ENCODE measurements at places on chromosomes 5 and 9.

DNA sequence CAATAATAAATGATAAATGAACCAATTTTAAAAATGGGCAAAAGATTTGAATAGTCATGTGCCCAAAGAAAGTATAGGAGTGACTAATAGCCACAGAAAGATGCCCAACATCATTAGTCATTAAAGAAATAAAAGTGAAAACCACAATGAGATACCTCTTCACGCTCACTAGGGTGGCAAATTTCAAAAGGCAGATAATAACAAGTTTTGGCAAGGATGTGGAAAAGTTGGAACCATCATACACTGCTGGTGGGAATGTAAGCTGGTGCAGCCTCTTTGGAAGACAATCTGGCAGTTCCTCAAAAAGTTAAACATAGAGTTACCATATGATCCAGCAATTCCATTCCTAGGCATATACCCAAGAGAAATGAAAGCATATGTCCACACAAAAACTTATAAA, 1819.8 kb downstream of the MAT2B start:
- DNase-seq, result no peak

GRCh38 chr5:134438721-134439123, 27.0 kb upstream of the CDKN2AIPNL start:
- no peak for DNase-seq

DNA sequence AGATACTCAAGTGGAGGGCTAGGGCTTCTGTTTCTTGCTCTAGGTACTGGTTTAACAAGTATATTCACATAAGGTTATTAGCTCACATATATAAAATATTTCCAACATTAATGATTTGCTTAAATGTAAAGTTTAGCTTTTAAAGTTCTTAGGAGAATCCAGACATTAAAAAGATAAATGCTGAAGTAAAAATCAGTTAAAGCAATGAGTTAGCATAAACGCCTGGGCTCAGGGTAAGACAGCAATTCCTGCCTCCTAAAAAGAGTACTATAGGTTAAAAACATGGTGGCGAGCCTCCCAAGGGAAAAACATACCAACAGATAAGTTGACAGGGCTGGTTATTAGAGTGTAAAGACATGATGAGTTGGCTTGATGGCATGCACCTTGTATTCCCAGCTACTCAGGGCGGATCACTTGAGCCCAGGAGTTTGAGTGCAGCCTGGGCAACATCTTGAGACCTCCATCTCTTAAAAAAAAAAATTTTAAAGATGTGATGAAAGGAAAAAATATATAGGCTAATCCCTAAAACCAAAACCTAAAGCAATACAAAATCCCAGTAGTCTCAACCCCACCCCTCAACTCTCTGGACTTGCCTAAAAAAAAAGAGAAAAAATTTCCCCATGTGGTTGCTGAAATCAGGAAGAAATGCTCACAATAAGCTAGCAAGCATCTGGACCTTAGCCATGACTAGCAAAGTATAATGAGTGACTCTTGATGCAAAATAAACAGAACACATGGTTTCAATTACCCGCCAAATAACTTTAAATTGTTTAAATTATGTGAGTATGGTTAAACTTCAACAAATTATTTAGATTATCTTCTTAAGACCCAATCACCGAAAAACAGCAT, 3.6 kb downstream of the GOLPH3 start:
- DNase-seq, result no peak

GRCh38 chr9:29393064-29393463, 1819.8 kb upstream of the C9orf72 start:
- DNase-seq, result no peak

DNA sequence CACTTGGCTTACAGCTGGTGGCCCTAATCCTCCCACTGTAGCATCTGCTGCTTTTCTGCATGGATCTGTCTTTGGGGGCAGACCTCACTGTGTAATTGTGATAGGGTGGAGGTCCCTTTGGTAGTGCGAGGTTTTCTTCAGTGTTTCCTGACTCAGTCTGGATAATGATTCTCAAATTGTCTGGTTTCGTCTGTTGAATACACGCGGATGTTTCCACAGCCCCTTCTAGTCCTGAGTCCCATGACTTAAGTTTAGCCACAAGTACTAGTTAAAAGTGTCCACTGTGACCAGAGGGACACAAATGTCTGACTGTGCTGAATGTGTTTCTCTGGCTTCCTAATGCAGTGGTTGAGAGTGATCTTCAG, 70.5 kb downstream of the LMNB1 start:
- no peak for DNase-seq

DNA sequence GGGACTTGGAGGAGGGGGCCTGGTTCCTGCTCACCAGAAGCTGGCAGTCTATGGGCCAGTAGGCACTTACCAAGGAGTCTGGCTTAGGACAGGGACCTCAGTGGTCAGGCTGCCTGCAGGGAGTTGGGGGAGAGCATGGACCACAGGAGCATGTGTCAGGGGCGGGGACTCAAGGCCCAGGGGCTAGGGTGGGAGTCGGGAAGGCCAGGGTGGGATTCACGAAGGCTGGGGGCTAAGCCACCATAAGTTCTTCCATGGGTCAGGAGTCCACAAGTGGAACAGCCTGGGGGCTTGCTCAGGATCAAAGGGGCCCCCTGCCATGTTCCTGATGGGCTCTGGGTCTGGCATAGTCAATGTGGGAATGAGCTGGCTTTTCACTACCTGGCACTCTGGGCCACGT, 11.5 kb upstream of the SLC25A48 start:
- no peak for DNase-seq

DNA sequence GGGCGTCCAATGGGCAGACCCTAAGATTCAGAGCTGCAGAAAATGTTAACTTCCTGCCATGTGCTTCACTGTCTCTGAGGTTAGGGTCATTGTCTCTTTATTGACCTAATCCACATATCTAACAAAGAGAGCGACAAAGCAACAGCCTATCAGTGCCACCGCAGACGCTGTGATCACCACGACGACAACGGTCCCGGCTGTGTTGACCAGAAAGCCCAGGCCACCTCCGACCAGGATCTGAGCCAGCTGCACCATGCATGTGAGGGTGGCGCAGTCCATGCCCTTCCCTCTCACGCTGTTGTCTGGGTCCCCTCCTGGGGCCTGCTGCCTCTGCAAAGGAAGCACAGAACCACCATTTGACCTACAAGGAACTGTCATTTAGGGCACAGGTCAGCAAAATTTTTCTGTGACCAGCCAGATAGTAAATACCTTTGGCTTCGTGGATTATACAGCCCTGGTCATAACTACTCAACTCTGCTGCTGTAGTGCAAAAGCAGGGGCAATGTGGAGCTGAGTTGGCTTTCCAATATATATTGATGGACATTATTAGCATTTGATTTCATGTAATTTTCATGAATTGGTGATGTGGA, 8.5 kb downstream of the RXFP3 start:
- DNase-seq, result no peak

DNA sequence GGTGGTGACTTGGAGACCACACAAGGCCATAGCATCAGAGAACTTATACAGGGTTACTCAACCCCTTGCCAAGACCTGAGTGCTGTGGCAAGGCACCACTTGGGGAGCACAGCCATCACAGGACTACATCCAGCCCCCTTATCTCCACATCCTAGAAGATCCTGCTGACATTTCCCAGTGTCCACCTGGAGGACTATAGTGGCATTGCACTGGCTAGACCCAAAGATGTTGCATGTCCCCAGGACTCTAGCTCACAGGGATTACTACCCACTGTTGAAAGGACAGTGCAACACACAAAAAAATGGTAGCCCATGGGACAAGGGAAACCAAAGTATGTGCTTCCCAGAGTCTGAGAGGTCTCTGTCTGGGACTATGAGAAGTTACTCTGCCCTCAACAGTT, 411.1 kb upstream of the NUDT12 start:
- DNase-seq, result no peak

DNA sequence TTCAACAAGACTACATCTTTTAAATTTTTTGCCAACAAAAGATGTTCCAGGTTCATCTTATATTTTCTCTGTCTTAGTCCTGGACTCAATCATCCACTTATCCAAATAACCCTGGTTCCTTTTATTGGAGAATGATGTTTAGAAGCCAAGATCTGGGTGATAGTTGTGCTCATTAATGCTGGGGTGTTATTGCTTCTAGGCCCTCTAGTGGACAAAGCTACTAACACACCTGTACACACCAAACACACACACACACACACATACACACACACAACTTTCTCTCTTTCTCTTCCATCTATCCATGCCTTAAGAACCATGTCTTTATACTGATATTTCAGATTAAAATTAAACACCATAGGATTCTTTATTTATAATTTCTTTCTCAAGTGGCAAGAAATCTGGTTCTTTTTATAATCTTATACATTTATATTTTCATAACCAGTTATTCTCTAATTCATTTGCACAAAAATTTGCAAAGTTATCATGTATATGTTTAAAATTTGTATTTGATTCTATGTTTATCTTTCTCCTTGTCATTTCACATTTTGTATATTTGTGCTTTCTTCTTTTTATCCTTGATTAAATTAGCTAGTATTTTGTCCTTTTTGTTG, 179.1 kb upstream of the SMIM23 start:
- DNase-seq, result no peak

GRCh38 chr9:95645992-95646391, 129.2 kb upstream of the PTCH1 start:
- DNase-seq, result no peak

GRCh38 chr9:69469136-69469535, 144.1 kb downstream of the ENTREP1 start:
- no peak for DNase-seq

DNA sequence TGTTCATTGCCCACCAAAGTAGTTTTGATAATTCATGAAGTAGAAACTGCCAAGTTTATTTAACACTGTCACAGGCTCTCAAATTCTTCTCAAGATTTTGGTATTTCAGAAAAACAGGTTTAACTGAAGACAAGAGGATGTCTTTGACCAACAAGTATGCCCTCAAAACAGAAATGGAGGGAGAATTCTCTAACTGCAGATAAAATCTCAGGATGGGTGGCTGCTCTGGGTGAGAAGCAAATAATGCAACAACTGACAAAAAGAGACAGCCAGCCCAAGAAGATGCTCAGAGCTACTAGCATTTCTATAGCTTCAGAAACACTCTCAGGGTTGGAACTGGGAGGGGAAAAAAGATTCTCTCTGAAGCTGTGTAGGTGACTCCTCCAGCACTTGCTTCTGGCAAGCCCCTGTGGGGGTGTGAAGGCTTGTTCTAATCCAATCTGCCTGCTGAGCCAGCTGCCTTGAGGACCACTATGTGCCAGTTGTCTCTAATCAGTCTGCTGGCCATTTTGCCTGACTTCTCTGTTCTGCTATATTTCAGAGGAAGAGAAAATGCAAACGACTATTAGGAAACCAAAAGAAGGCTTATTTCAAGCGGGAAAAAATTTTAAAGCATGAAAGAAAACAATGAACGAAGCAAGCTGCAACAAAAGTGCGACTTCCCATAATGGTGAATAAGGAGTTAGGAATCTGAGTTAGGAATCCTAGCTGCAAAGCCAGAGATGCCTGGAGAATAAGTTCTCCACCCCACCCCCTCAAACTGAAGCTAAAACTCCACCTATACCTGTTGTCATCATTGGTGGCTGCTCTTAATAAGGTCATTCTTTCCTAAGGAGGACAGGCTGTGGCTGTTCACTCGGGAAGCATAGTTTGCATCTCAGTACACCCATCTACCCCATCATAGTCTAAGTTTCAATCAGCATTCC, 147.5 kb downstream of the GNAQ start:
- DNase-seq, result no peak

DNA sequence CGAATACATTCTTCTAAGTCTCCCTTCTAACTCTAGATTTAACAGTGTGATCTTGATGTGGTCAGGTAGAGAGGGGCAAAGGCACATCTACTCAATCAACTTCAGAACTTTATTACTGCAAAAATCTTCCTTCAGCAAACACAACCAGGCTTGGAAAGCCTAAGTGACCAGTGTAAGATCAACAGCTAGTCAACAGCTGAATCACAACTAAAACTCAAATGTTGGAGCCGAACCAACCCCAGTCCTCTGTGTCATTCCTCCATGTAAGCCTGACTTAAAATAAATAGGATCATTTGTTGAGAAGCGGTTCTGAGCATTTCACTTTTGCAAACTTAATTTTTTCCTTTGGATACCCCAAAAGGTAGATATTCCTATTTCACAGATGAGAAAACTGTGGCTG, 352.7 kb downstream of the EBF1 start:
- DNase-seq, result no peak

GRCh38 chr9:129561594-129562281, 59.2 kb downstream of the C9orf50 start:
- no peak for DNase-seq

- DNase-seq, result no peak
These were observed 104.3 kb downstream of the PDE6A start for GRCh38 chr5:149840226-149840825.

- no peak for DNase-seq
These were observed 43.4 kb upstream of the RGS7BP start for GRCh38 chr5:64462391-64462790.

- no peak for DNase-seq
These were observed 50.3 kb downstream of the SNCAIP start for GRCh38 chr5:122362361-122362760.

GRCh38 chr5:123937230-123937629, 425.3 kb downstream of the CSNK1G3 start:
- no peak for DNase-seq
